ENCODE measurements at places on chromosomes 1 and 21.
A peak's percentile ranks its signal among the peaks of the same experiment; 100 is the strongest.

GRCh38 chr1:191350938-191351337 lies 807.3 kb upstream of the RGS18 start:
- no peak for DNase-seq

- no peak for DNase-seq
These were observed 110.3 kb downstream of the PTPN14 start for GRCh38 chr1:214441119-214441518.

DNA sequence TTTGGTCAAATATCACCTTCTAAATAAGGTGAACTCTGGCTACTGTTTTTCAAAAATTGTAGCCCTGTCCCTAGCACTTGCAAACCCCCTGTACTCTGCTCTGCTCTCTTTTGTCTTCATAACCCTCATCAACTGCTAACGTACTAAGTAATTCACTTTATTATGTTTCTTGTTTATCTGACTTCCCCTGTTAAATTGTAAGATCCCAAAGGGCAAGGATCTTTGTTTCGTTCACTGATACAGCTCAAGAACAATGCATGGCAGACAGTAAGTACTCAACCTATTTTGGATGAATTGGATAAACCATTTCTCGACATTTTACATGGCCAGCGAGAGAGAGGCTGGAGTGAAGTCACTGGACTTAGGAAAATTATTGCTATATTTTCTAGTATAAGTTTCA lies 46.9 kb downstream of the ATP5PF start:
- no peak for DNase-seq

GRCh38 chr1:53417074-53417511 lies 42.1 kb upstream of the DMRTB1 start:
- DNase-seq, result no peak

- no peak for DNase-seq
These were observed 257.3 kb downstream of the KCNJ6 start for GRCh38 chr21:37658817-37659458.

GRCh38 chr1:9649769-9650168 lies 1.8 kb upstream of the PIK3CD start:
- DNase-seq, result no peak

GRCh38 chr1:63674238-63674864 lies 81.1 kb downstream of the PGM1 start:
- DNase-seq, result peak; percentile 70

GRCh38 chr1:89930579-89930978 lies 64.3 kb upstream of the ZNF326 start:
- DNase-seq, result no peak

DNA sequence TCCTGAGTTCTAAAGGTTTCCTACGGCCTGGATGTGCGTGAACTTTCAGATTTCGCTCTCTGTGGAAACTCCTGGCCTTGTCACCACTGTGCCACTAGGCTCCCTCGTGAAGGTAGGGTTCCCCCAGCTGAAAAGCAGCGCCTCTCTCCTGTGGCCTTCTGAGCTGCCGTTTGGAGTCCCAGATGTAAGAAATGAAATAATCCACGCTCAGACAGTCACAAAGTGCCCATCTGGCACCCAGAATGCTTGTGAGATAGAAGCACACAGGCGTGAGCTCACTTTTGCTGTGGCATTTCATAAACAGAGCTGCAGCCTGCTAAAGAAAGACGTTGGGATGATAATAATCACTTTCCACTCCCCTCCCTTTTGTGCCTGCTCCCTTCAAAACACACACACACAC lies 65.8 kb downstream of the LMO4 start:
- DNase-seq, result peak; percentile 89

DNA sequence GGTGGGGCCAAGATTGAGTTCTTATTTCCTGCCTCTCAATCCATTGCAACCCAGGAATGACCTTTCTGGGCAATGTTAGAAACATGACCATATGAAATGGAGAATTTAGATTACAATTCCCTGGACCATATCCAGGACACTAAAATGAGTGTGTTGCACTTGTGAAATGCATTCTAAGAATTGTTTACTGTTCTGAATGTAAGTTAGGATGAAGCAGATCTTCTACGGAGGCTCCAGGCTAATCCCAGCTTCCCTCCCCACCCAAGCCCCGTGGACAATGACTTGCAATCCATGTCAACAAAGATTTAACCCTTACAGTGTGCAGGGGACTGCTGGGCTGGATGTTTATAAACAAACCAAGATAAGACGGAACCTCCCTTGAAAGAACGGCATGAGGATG lies 31.7 kb upstream of the HAO2 start:
- DNase-seq, result no peak

- no peak for DNase-seq
These were observed 111.3 kb upstream of the WARS2 start for GRCh38 chr1:119251751-119252150.

DNA sequence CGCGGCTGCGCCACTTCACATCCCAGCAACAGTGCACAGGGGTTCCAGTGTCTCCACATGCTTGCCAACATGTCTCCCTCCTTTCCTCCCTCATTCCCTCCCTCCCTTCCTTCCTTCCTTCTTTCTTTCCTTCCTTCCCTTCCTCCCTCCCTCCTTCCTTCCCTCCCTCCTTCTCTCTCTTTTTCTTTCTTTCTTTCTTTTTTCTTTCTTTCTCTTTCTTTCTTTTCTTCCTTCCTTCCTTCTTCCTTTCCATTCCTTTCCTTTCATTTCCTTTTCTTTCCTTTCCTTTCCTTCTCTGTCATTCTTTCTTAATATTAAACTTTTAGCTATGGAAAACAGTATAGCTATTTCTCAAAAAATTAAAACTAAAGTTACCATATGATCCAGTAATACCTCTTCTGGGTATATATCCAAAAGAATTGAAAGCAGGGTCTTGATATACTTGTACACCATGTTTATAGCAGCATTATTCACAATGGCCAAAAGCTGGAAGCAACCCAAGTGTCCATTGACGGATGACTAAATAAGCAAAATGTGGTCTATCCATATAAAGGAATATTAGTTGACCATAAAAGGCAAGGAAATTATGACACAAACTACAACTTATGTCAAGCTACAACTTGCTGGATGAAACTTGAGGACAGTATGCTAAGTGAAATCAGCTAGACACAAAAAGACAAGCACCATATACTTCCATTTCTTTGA lies 55.0 kb upstream of the TLR5 start:
- no peak for DNase-seq

DNA sequence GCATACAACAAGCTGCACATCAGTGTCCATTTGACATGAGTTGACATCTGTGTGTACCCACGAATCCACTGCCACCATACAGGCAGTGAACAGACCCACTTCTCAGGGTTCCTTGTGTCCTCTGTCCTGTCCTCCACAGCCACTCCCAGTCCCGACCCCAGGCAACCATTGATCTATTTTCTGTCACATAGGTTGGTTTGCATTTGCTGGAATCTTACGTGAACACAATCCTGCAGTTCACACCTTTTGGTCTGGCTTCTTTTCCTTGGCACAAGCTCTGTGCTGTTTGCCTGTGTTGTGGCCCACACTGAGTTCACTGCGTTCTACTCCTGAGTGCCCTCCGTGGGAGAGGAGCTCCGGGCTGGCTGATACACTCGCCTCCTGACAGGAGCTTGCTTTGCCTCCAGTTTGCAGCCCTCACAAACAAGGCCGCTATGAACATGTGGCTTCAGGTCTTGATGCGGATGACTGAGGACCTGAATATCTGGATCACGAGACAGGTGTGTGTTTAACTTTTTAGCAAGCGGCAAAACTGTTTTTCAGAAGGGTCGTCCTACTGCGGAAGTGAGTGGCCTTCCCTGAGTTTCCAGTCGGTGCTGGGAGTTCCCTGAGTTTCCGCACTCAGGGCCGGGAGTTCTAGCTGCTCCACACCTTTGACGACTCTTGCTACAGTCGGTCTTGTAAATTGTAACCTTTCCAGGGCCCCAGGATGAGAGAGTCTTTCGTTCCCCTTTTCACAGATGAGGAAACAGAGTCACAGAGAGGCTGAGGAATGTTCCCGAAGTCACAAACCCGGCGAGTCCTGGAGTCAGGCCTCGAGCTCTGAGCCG lies 13.0 kb upstream of the COL18A1 start:
- DNase-seq, result no peak

GRCh38 chr1:222923506-222923905 lies 108.7 kb downstream of the DISP1 start:
- no peak for DNase-seq

- DNase-seq, result no peak
These were observed 513.7 kb upstream of the PLXNA2 start for GRCh38 chr1:208757846-208758245.

DNA sequence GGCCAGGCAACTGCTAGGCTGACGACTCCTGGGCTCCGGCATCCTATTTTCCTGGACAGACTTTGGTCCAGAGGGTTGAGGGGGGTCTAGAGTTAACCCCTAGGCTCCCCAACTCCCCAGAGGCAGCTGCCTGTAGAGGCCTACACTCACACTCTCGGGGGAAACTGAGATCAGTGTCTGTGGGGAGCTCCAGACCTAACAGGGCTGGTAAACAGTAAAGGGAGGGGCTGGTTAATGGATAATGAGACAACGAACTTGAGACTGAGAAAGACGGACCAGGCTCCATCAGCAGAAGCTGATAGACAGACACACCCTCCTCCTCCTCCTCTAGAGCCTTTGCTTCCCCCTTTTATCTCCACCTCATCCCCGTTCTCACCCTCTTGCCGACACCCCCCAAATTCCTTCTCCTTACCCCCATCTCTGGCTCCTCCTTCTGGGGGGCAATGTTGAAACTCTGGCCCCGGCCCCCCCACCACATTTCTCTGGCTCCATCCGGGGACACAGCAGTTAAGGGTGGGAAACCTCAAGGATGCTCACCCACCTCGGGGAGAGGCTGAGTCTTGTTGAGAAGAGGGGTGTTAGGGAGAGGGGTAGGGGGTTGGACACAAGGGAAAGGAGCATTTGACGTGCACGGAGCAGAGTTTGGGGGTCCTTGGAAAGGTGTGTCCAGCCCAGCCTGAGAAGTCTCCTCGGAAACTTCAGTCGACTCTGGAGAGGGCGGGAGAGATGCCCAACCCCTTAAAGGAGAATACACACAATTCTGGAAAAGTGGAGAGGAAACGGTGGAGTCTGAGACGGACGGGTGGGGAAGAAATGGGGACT lies at the start of gene MTMR11:
MTMR11 (minus strand) TSS at position 710 of the 822 bp plus-strand sequence; CDS start at position 478, 232 bp downstream.
- no peak for DNase-seq

DNA sequence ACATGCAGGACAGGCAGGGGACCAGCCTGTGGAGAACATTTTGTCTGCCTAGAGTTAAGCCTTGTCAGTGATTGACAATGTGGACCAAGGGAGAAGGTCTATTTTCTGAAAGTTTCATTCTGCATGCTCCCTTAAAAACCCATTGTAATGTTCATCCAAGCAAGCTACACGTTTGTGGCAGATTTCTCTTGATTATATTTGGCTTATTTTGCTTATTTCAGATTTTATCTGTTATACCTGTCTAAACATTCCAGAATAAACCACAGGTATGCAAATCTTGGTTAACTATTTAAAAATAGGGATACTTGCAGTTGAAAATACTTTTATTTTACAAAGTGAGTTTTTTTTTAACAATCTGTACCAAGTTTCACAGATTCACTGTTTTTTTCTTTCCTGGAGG lies 78.2 kb upstream of the F3 start:
- no peak for DNase-seq

DNA sequence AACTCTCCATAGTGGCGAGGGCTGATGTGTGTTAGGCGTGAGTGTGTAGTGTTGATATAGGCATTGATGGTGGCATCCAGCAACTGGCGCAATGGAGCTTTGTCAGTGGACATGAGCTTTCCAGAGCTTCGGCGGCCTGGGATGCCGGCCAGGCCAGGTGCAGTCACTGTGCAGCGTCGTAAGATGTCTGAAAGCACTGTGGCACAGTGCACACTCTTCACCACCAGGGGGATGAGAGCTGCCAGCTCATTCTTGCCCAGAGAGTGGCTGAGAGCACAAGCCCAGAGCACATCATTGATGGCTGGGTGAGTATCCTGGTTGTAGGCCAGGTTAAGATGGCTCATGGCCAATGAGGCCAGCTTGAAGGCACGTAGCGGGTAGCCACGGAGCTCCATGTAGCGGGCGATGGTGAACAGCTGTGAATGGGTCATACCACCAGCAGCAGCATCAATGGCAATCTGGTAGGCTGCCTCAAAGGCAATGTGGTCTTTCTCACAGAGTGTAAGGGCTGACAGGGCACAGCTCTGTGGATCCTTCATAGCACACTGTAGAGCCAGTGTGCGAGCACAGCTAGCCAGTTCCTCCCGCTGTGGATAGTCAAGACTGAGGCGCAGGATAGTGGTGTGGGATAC lies 6.7 kb downstream of the UROD start:
- DNase-seq, result peak; percentile 74

- no peak for DNase-seq
These were observed 217.4 kb downstream of the FGGY start for GRCh38 chr1:59514061-59514909.

DNA sequence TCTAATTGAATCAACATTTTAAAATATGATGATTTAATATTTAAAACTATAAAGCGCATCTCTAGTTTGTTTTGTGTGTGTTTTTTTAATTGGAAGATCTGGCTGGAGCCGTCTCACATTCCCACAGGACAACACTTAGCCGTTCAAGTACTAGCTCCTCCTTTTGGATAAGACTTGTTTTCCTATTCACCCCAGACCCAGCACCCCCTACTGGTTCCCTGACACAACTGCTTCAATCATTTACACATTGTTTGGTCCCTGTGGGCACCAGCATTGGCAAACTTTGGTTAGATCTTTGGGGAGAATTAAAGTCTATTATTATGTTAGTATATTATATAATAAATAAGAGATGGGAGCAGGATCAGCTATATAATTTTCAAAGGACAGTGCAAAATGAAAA lies 34.5 kb downstream of the TYW3 start:
- DNase-seq, result peak; percentile 30

GRCh38 chr1:163205513-163205912 lies 2.8 kb upstream of the RGS5 start:
- DNase-seq, result no peak

DNA sequence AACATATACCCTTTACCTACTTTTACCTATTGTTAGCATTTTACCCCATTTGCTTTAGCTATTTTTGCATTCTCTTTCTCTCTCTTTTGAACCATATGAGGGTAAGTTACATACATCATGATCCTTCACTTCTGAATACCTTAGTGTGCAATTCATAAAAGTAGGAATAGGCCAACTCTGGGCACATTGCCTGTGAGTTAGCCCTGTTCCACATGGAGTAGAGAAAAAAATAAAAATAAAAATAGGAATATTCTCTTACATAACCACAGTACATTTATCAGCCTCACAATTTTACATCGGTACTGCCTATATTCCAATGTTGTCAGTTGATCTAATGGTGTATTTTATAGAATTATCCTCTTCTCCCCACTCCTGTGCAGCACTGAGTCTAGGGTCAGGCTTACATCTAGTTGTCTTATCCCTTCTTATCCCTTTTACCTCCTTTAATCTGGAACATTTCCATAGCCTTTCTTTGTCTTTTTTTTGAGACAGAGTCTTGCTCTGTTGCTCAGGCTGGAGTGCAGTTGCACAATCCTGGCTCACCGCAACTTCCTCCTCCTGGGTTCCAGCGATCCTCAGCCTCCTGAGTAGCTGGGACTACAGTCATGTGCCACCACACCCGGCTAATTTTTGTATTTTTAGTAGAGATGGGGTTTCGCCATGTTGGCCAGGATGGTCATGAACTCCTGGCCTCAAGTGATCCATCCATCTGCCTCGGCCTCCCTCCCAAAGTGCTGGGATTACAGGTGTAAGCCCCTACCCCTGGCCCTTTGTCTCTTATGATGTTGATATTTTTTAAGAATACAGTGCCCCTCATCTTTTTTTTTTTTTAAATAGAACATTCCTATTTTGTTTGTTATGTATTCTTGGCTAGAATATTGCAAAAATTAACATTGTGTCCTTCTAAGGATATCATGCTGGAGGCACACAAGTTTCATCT lies 11.1 kb upstream of the SLC30A1 start:
- no peak for DNase-seq

All from NAMALWA (cell line).